Myometrial cell (primary cell): ENCODE measurements at places on chromosomes 4 and X. TPM values are rescaled to one million over a fixed set of nuclear protein-coding genes. Genes with fewer than 3 reads are reported as not detected.

NEXMIF gene
- total RNA-seq = not detected in 2 replicates

SPANXA2 gene
- not detected in 2 replicates for total RNA-seq

RASL11B gene
- 4.8 and 13.5 TPM in 2 replicates for total RNA-seq

XK gene
- under 0.01 TPM in 2 replicates for total RNA-seq

NHS gene
- 0.53 and 0.58 TPM in 2 replicates for total RNA-seq

WNK3 gene
- 0.18 TPM in 1 of 2 replicates, not detected in the other for total RNA-seq

PLRG1 gene
- total RNA-seq = 64.7 and 106 TPM in 2 replicates

NAP1L3 gene
- total RNA-seq = 0.86 and 1.6 TPM in 2 replicates

TCEAL5 gene
- total RNA-seq = not detected in 2 replicates

PRDM8 gene
- 8.2 and 29.1 TPM in 2 replicates for total RNA-seq

ADGRL3 gene
- not detected in 2 replicates for total RNA-seq

CXCL1 gene
- 12.7 and 17.7 TPM in 2 replicates for total RNA-seq

GLUD2 gene
- total RNA-seq = 0.29 and 0.53 TPM in 2 replicates

ZC4H2 gene
- total RNA-seq = 2.0 and 8.0 TPM in 2 replicates

POU4F2 gene
- not detected in 2 replicates for total RNA-seq

PCDH19 gene
- under 0.01 TPM in 1 of 2 replicates, not detected in the other for total RNA-seq

FHDC1 gene
- total RNA-seq = under 0.01 and 0.18 TPM in 2 replicates

YY2 gene
- total RNA-seq = 0.29 and 1.1 TPM in 2 replicates

TREX2 gene
- not detected in 2 replicates for total RNA-seq

LGI2 gene
- total RNA-seq = not detected in 2 replicates

ADGRG2 gene
- not detected in 2 replicates for total RNA-seq

PDZD4 gene
- total RNA-seq = 0.58 TPM in 1 of 2 replicates, not detected in the other

FAM184B gene
- total RNA-seq = not detected in 2 replicates

IL15 gene
- 4.9 and 6.6 TPM in 2 replicates for total RNA-seq

GJB1 gene
- total RNA-seq = not detected in 2 replicates

CXCL6 gene
- 0.58 and 4.6 TPM in 2 replicates for total RNA-seq

RRH gene
- total RNA-seq = not detected in 2 replicates

SRPK3 gene
- 0.35 TPM in 1 of 2 replicates, not detected in the other for total RNA-seq

F8A2 gene
- total RNA-seq = not detected in 2 replicates

SPANXN2 gene
- total RNA-seq = not detected in 2 replicates

DDIT4L gene
- 2.3 and 3.5 TPM in 2 replicates for total RNA-seq

PNMA6F gene
- not detected in 2 replicates for total RNA-seq

MAGEA4 gene
- total RNA-seq = not detected in 2 replicates

ETDB gene
- not detected in 2 replicates for total RNA-seq
